Esophagus squamous epithelium (tissue), 5 donors: ENCODE measurements at places on chromosomes 11 and 22. TPM values are rescaled to one million over a fixed set of nuclear protein-coding genes. Genes with fewer than 3 reads are reported as not detected.

PGA5 gene
- total RNA-seq = not detected

CARD10 gene
- 22.4 TPM for total RNA-seq

CHCHD10 gene
- total RNA-seq = 13.9 TPM

TMPRSS4 gene
- 168 TPM for total RNA-seq

KDM4D gene
- 0.42 TPM for total RNA-seq

OR5B2 gene
- total RNA-seq = not detected

ASCL2 gene
- 1.9 TPM for total RNA-seq

BBOX1 gene
- total RNA-seq = 13.0 TPM

ZNF280B gene
- 0.18 TPM for total RNA-seq

MAPK8IP2 gene
- total RNA-seq = 2.2 TPM

P2RY2 gene
- 48.3 TPM for total RNA-seq

OR51Q1 gene
- total RNA-seq = not detected

OR56A1 gene
- total RNA-seq = not detected

TEX12 gene
- not detected for total RNA-seq

SERPING1 gene
- 376 TPM for total RNA-seq

PRCP gene
- 57.0 TPM for total RNA-seq
